ENCODE measurements at places on chromosomes 7 and 10. TPM values are rescaled to one million over a fixed set of nuclear protein-coding genes. Genes with fewer than 3 reads are reported as not detected.
A peak's percentile ranks its signal among the peaks of the same experiment; 100 is the strongest.

Gene CCL24
- not detected for total RNA-seq

Gene FAM20C
- total RNA-seq = 52.9 TPM

Gene ATRNL1
- 0.33 TPM for total RNA-seq

Gene IFIT1B
- not detected for total RNA-seq

Gene ASB4
- not detected for total RNA-seq

Gene CPEB3
- 0.66 TPM for total RNA-seq

Gene PRRT4
- under 0.01 TPM for total RNA-seq

Gene GFRA1
- 6.3 TPM for total RNA-seq

Gene PROSER2
- total RNA-seq = 1.8 TPM

Gene MGAM2
- total RNA-seq = not detected

Gene BEND7
- 10.6 TPM for total RNA-seq

Gene HACD1
- 23.1 TPM for total RNA-seq

Gene PNLIPRP2
- total RNA-seq = not detected

Gene RGR
- not detected for total RNA-seq

Gene VSTM4
- total RNA-seq = 4.4 TPM

Gene LBX1
- under 0.01 TPM for total RNA-seq

GRCh38 chr7:158707610-158708009 lies 3.0 kb upstream of the NCAPG2 start:
- DNase-seq = no peak

- DNase-seq = no peak
Measured at GRCh38 chr10:120963594-120964220, 112.5 kb downstream of the WDR11 start.

DNA sequence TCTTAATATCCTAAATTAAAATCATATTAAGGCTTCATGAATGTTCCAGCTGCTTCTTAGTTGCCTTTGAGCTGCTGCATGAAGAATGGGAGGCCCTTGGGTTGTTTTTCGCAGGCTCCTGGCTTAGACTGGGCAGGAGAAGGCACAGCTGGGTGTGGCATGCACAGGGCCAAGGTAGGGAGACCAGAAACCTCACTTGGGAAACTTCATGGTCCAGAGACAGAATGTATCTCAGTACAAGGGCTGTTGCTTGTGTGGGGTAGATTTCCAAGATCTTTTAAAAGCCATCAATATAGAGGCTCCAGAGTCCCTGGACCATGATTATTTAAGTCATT lies 49.9 kb downstream of the BUB3 start:
- DNase-seq = no peak

GRCh38 chr10:98582363-98582762 lies 135.6 kb upstream of the HPS1 start:
- no peak for DNase-seq

- DNase-seq = no peak
Measured at GRCh38 chr10:114301177-114301576, 62.1 kb downstream of the VWA2 start.

GRCh38 chr10:105857268-105858264 lies 1216.5 kb downstream of the SORCS3 start:
- no peak for DNase-seq

- DNase-seq = no peak
Measured at GRCh38 chr10:130647341-130647740, 511.1 kb downstream of the GLRX3 start.

DNA sequence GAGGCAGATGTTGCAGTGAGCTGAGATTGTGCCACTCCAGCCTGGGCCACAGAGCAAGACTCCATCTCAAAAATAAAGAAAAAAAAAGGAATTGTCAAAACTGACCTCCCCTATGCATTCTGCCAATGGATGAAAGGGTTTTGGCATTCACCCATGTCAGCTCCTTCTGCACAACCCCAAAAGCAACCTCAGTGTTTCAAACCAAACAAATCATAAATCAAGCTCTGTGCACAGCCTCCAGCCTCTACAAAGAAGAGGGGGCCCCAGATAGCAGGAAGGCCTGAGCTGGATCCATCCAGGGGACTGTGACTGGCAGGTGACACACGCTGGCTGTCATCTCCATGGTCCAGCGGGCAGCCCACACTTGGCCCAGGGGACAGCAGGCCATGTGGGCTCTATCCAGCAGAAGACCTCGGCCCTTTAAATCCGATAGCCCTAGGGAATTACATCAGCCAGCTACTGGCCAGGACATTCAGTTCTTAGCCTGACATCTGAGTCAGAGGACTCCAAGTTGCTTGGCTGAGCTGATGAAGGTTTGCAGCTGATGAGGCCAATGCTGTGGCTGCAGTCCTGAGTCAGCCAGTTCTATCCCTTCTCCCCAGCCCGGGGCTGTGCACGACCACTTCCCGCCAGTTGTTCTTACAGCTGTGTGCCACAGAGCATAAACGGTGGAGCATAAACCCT lies 52.0 kb upstream of the FIGNL1 start:
- DNase-seq = peak; percentile 90

GRCh38 chr10:80126876-80127275 lies 5.7 kb upstream of the PLAC9 start:
- no peak for DNase-seq

DNA sequence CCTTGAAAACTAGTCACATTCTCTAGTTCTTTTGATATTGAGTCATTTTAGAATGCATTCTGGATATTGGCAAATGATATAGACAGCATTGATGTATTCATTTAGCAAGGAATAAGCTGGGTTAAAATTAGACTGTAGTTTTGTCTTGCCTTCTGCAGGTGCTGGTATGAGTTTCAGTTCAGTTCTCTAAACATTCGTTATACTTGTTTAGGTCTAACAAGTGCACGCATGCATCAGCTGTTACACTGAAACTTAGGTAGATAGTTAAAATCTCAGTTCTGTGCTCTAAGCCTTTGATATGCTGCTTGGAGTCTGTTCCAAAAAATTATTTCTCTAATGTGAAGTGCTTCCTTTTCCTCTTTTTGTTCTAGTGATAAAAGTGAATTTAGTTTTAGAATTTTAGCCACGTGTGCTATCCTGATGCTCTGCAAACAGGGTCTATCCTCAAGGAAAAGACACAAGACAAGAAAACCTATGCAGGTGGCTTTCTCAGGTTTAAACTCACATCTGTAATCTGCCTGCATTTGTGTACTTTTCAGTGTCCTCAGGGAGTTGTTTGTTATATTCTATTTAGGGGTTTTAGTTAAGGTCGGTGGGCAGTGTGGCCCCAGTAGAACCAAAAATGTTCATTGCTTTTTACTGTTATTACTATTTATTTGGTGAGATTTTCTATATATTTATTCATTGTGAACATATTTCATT lies 409.0 kb downstream of the CDC14C start:
- no peak for DNase-seq

DNA sequence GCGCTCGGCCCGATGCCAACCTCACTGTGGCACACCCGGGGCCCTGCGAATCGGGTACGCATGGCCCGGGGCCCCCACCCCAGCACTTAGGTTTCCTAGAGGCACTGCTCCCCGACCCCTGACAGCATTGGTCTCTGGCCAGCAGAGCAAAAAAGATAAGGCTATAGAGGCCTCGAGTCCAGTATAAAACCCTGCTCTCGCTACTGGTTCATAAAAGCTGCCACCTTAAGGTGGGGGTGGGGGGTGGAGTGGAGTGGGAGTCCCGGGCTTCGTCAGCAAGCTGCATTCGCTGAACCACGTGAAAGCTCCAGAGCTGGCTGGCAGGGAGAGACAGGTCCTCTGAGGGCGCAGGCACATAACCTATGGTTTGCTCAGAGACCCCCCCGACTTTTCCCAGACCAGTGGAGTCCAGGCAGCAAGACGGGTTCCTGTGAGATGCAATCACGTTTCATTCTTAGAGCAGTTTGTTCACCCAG lies 1.3 kb downstream of the KAZALD1 start:
- no peak for DNase-seq

- no peak for DNase-seq
Measured at GRCh38 chr10:78181381-78182055, 147.9 kb downstream of the RPS24 start.

DNA sequence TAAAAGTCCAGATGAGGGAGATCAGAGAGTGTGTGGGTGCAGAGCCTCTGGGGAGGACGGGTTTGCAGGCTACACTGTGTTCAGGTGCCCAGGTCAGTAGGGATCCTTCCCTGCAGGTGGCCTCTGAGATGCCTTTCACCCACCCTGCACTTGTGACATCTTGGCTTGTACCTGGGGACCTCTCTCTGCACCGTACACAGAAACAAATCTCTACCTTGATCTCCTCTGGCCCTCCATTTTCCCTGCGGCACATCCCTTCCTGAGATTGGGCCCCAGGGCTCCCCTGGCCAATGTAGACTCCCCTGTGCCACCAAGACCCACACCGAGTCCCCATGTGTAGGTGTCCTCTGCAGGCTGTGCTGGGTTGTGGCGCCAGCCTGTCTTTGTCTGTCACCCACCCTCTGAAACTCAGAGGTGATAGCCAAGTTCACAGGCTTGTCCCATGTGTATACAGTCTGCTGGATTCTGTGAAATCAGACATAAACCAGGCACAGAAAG lies 140.6 kb downstream of the PTPN20 start:
- DNase-seq = no peak

DNA sequence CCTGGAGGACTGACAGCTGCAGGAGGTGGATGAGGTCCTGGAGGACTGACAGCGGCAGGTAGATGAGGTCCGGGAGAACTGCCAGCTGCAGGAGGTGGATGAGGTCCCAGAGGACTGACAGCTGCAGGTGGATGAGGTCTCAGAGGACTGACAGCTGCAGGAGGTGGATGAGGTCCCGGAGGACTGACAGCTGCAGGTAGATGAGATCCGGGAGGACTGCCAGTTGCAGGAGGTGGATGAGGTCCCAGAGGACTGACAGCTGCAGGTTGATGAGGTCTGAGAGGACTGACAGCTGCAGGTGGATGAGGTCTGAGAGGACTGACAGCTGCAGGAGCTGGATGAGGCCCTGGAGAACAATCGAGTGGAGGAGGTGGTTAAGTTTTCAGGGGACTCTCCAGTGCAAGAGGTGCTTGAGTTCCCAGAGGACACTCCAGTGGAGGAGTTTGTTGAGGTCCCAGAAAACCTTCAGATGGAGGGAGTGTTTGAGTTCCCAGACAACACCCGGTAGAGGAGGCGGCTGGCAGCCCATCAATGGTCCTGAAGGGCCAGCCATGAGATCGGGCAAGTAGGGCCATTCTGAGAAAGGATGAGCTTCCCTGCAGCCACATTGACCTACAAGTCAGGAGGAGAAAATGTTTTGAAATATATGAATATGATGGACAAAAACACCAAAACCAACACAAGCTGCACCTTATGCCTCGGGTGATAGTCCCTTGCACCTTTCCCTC lies 4.7 kb upstream of the EIF5AL1 start:
- no peak for DNase-seq

DNA sequence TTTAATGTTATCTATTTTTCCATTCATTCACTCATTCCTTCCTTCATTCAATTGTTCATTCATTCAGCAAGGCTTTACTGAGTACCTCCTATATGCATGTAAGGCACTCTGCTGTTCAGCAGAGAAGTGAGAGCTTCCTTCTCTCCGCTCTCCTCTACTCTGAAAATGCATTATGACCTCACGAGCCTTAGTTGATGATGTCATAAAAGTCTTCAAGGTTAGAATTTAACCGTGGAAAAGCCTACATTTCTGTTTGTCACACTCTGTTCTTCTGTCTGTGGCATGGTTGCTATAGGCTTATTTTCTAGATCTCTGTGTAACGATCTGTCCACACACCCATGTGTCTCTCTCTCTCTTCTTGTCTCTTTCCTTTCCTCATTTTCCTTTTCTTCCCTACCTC lies 17.1 kb downstream of the ODAD2 start:
- no peak for DNase-seq

DNA sequence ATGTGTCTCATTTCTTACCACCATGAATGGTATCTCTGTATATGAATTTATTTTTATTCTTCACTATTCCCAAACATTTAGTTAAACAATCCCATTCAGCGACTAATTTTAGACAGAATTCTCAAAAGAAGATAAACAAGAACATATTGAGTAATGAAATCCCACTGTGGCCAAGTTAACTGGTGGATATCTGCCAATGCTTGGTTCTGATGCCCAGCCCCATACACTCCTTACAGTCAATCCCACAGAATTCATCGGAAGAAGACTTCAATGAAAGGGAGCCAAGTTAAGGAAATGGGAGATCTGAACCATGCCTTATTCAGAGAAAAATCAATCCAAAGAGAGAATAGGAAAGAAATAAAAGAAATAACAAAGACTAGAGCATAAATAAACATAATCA lies 518.0 kb downstream of the XPNPEP1 start:
- DNase-seq = no peak

GRCh38 chr10:44383749-44384600 lies 922 bp downstream of the CXCL12 start:
- peak; percentile 42 for DNase-seq

DNA sequence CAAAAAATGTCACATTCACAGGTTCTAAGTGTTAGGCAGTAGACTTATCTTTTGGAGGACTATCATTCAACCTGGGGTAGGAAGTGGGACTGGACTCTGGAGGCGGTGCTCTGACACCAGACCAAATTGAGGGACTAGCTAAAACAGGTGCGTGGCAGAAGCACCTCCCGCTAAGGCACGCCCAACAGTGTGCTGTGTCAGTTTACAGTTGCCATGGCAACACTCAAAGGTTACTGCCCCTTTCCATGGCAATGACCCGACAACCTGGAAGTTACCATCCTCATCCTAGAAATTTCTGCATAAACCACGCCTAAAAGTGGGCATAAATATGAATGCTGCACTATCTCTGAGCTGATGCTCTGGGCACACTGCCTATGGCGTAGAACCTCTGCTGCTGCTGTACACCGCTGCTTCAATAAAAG lies 14.0 kb upstream of the BLNK start:
- no peak for DNase-seq

GRCh38 chr10:57165671-57166070 lies 804.6 kb upstream of the ZWINT start:
- no peak for DNase-seq

DNA sequence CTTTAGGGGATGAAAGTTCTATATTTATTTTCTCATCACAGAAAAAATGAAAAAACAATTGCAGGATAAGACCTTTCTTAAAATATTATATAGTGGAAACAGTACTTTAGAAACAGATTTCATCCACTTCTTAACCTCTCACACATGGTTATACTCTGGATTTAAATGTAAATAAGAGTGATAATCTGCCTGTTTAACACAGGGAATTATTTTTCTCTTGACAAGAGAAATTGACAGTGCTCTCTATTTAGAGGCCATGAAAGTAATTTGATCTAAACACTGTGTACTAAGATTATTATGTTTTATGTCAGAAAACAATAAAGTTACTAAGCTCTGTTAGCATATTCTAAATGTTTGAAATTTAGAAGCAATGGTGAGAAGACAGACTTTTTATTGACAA lies 88.4 kb downstream of the PHF14 start:
- no peak for DNase-seq

- DNase-seq = no peak
Measured at GRCh38 chr7:80040752-80041151, 93.9 kb upstream of the GNAI1 start.

DNA sequence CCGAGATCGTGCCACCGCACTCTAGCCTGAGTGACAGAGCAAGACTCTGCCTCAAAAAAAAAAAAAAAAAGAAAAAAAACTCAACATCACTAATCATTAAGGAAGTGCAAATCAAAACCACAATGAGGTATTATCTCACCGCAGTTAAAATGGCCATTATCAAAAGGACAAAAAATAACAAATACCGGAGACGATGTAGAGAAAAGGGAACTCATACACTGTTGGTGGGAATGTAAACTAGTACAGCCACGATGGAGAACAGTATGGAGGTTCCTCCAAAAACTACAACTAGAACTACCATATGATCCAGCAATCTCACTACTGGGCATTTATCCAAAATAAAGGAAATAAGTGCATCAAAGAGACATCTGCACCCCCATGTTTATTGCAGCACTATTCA lies 24.3 kb downstream of the GRK5 start:
- no peak for DNase-seq

- no peak for DNase-seq
Measured at GRCh38 chr7:157576415-157576814, 239.6 kb downstream of the DNAJB6 start.

Data from fibroblast of lung (primary cell).